ENCODE measurements at places on chromosomes 3 and 15.
A peak's percentile ranks its signal among the peaks of the same experiment; 100 is the strongest.

GRCh38 chr3:98519351-98519750 lies 3.4 kb downstream of the CLDND1 start:
- no peak for DNase-seq

DNA sequence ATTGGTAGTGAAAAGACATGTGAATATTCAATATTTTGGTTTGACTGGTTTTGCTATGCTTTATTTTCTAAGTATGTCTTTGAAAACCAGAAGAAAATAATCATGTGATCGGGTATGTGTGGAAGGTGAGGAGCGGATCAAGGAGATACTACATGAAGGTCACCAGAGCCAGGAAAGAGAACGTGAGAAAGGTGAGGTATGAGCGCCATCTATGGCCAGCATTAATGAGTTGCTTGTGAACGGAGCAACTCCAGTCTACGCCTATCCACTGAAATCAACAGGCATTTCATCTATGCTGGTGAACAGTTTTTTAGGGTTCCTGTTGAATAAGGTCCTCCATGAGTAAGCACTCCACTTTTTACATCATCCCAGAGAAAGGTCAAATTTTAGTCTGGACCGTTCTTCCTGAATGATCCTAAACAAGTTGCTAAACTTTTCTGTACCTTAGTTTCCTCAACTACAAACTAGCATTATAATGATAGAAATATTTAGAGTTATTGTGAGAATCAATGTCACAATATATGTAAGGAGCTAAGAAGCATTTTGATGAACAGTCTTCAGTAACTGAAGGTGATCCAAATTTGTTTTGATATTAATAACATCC lies 1435.2 kb upstream of the CADM2 start:
- DNase-seq: no peak

GRCh38 chr3:59017617-59017984 lies 32.2 kb downstream of the CFAP20DC start:
- DNase-seq: no peak

DNA sequence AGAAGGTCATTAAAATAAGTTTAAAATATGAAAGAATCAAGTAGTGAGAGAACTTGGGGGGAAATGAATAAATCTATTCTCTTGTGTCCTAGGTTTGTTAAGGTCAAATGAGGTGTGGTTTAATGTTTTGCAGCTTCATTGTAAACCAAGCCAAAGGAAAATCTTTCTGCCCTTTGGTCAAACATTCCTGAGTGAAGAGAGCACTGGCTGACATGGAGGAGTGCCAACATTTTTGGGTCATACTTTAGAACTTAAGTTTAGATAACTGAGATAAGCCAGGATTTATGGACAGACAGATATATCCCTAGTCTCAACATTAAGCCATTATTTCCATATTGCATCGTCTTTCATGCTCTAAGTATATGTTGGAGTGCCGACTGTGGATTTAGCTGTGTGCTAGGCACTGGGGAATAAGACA lies 66.4 kb downstream of the PTPRG start:
- peak; percentile 88 for DNase-seq

DNA sequence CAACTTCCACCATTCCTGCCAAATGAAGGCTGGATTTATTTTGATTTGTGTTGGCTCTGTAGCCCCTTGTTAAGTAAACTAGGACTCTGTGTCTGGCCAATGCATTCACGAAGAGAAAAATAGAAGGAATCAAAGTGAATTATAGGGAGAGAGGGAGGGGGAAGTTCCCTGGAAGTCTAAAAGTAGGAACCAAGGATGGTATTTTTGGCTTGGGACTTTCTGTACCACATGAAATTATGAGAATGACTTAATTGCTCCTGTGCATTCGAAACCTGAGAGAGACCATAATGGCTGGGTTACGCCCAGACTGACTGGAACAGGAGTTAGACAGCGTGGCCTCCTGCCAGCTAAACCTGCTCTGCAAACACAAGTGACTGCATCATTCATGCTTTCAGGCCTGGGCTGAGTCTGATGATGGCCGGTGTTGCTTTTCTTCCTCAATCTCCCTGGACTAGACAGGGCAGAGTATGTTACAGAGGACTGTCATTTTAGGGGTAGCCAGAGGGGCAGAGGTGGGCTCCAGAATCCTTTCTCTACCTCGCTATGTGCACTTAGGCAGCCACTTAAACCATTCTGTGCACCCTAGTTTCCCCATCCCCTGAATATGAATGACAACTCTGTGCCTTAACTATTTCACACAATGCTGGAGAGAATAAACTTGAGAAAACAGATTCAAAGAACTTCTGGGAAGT lies 58.9 kb downstream of the MYO1E start:
- peak; percentile 82 for DNase-seq

GRCh38 chr15:85443046-85443445 lies 62.6 kb downstream of the AKAP13 start:
- no peak for DNase-seq

GRCh38 chr15:76987896-76988860 lies 6.7 kb upstream of the PSTPIP1 start:
- no peak for DNase-seq

- no peak for DNase-seq
Observed at GRCh38 chr3:10937141-10937825, 55.3 kb upstream of the SLC6A1 start.

DNA sequence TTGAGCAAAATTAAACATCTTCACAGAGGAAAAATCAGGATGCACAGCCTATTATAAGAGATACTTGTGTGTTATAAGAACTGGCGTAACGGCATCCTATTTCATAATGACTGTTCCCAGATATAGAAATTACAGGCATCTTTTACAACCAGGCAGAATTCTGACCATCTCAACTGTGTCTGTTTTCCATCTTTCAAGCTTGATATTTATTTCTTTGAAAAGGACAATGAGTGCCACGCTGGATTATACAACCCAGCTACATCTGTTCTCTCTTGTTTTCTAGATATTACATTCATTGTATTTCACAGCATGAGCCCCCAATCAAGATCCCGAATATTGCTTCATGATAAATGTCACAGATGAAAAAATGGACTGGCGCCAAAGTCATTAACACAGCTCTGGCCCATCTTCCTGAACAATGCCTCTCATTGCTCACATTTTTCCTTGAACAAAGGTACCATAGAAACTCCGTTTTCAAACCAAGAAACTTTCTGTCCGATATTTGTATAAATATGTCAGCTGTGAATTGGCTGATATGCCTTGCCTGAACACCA lies 420.6 kb downstream of the TBL1XR1 start:
- DNase-seq: no peak

Data from LHCN-M2 (cell line).